ENCODE measurements at places on chromosomes 11 and 22.

DNA sequence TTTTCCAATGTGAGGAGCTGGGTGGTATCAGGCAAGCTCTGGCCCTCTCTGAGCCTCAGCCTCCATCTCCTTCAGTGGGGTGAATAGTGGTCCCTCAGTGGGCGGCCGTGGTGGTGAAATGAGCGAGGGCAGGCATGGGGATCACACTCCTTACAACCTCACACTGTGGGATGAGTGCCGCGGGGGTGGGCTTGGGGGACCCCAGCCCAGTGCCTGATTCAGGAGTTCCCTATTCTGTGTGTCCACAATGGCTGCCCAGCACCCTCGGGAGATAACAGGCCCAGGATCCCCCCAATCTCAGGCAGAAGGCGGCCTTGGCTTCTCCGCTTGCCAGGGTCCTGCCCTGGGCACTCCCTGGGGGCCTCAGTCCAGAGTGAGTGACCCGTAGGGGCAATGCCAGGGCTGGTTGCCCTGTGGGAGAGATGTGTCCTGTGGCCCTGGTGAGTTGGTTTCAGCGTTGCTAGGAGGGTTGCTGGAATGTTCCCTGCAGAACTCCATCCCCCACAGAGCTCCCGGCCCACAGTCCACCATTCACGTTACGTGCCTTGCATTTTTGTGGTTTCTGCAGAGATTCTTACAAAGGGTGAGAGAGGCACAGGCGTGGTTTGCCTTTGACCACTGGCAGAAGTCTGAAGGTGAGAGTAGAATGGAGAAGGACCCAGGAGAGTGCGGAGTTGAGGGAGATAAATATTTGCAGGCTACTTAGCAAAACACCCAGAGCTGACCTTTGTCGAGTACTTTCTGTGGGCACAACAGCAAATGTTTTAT lies 2.9 kb downstream of the ALDH3B1 start:
- no peak for DNase-seq

- no peak for DNase-seq
Observed at GRCh38 chr11:124194293-124195188, 11.4 kb downstream of the OR10D3 start.

GRCh38 chr11:59416613-59417012 lies 9.6 kb downstream of the OR5A2 start:
- no peak for DNase-seq

GRCh38 chr11:83191986-83192385 lies 1.5 kb upstream of the ANKRD42 start:
- DNase-seq, result no peak

DNA sequence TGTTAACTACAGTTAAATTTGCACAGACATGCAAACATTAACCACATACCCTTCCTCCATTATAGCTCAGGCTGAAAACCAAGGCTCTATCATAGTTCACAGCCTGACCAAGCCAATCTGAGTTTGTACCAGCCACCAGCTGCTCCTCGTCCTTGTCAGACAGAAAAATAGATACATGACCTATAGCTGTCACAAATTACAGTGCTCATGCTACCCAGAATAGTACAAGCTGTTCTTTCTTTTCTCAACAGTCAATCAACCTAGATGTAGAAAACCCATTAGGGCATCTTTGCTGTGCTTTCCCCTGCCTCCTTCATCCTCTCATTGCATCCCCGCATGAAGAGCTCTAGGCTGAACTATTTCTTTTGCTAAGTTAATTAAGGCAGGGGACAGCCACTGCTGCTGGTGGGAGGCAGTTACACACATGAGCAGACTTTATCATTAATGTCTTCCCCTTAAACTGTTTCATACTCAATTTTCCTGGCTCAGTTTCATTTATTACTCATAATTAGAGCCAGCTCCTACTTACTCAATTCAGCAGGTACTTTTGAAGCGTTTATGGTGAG lies 148.3 kb downstream of the TRPC6 start:
- no peak for DNase-seq

DNA sequence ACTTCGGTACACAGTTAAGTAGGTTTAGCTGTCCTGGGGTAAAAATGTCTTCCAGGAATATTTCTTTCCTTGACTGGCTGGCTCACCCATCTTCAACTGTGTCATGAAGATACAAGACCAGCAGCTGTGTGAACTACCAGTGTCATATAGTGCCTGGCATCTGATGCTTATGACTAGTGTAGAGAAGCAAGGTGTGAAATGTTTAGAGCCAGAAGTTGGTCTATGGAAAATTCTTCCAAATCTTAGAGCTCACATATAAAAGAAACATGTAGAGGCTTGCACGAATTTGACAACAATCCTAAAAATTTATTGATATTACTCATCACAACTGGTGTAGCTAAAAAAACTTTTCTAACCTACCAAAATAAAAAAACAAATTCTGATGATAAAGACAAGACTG lies 54.4 kb downstream of the ARL14EP start:
- DNase-seq, result no peak

DNA sequence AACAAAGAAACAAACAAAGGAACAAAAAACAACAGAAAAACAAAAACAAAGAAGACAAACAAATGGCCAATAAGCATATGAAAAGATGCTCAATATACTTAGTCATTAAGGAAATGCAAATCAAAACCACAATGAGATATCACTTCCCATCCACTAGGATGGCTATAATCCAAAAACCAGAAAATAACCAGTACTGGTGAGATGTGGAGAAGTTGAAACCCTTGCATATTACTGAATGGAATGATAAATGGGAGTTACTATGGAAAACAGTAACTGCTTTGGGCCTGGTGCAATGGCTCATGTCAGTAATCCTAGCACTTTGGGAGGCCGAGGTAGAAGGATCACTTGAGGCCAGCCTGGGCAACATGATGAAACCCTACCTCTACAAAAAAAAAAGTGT lies 44.9 kb upstream of the RBFOX2 start:
- no peak for DNase-seq

DNA sequence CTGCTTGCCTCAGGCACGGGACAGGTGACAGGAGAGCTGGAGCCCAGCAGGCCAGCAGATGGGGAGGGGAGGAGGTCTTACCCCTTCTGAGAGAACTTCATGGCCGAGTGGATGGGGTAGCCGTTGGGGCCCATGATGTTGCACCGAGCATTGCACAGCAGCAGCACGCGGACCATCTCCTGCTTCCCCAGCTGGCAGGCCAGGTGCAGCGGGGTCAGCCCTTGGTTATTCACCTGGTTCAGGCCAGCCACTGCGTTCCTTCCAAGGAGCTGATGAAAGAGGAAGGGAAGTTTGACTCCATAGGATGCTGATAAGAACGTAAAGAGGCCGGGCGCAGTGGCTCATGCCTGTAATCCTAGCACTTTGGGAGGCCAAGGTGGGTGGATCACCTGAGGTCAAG lies 29.4 kb upstream of the BAIAP2L2 start:
- no peak for DNase-seq

DNA sequence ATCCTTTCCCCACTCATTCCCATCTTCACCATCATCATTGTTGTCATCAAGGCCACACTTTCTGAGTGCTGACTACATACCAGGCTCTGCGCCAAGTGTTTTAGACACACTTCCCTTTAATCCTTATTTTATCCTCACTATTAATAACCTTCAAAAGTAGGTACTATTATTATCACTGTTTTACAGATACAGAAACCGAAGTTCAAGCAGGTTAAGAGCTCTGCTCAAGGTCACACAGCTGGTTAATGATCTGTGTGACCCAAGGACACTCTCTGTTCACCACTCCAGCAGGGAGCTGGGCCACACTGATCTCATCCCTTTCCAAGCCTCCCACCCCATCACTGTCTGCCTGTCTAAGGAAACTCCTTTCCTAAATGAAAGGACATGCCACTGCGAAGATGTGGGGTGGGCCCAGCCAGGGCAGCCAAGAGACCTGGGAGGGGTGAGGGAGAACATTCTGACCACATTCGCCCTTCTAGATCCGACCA lies 17.2 kb upstream of the TSKU start:
- no peak for DNase-seq

DNA sequence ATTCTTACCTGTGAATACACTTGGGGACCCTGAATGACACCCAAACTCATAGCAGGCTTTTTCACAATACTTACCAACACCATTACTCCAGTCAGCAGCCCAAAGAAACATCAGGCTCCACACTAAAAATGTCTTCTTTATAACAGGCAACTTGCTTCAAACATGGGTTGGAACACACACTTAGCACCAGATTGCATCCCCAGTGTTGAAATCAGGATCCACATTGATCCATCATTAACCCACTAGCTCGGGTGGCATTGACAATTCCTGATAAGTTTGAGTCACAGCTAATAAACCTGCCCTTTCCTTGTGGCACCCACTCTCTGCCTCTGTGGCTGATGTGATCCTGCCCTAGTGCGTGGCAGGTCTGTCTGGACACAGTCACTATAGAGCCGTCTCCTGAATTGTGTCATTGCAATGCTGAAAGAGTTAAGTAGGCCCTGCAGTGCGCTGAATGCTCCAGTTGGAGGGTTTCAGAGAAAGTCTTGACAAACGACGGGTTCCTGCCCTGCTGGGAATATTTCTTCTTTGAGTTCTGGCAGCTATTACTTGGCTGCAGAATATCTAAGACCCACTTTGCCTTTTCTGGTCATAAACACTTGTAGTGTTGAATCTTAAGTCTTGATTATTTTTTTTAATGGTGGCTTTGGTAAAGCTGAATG lies 19.6 kb upstream of the C11orf96 start:
- no peak for DNase-seq

- no peak for DNase-seq
Observed at GRCh38 chr11:31060880-31061279, 308.7 kb downstream of the DCDC1 start.

- no peak for DNase-seq
Observed at GRCh38 chr11:124752471-124753102, 532 bp upstream of the VSIG2 start.

- no peak for DNase-seq
Observed at GRCh38 chr22:27443306-27443705, 358.2 kb downstream of the MN1 start.

- no peak for DNase-seq
Observed at GRCh38 chr11:66789097-66789890, 53.9 kb upstream of the RCE1 start.

DNA sequence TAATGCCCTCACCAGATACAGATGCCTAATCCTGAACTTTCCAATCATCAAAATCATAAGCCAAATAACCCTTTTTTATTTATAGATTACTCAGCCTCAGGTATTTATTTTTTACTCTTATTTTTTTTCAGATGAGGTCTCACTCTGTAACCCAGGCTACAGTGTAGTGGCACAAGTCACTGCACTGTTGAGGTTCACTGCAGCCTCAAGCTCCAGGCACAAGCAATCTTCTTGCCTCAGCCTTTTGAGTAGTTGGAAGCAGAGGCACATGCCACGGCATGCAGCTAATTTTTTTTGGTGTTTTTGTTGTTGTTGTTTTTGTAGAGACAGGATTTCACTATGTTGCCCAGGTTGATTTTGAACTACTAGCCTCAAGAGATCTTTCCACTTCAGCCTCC lies 49.5 kb downstream of the TTC28 start:
- DNase-seq, result no peak

DNA sequence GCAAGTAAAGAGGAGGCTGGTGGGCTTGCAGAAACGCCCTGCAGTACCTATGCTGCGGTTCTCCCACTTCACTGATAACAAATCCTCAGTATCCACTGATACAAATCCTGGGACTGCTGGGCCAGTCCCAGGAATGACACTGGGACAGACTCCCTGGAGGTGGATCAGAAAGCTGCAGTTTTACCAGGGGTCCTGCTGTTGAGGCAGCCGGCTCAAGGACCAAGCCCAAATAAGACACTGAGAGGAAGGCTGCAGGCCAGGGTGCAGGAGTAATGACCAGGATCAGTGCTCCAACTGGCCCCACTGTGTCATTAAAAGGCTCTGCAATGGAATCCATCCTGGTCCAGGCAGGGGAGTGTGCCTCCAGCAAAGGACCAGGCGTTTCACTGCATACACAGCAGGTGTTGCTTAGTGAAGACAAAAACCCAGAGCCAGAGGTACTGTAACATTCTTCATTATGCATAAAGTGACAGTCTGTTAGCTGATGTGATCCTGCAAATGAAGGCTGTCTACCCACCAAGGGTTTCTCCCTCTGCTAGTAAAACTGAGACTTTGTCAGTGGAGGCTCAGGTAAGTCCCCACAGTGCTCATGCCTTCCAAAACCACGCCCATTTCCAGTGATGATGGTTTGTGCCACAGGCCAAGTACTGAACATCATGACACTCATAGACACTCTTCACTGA lies 1.4 kb upstream of the C22orf39 start:
- no peak for DNase-seq

DNA sequence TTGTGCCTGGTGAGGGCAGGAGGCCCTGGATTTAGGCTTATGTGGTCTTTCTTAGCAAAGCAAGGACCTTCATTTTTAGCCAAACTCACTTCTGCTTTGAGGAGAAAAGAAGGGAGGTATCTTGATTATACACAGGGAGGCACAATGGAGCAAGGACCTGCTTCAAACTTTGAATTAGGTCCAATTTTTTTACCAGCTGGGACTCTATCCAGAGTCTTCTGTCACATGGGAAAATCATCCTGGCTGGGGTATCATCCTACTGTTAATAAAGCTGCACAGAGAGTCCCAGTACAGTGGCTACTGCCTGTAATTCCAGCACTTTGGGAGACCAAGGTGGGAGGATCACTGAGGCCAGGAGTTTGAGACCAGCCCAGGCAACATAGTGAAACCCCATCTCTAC lies 87.8 kb downstream of the CWC15 start:
- no peak for DNase-seq

- no peak for DNase-seq
Observed at GRCh38 chr22:50581031-50581949, 1.4 kb downstream of the CHKB start.

DNA sequence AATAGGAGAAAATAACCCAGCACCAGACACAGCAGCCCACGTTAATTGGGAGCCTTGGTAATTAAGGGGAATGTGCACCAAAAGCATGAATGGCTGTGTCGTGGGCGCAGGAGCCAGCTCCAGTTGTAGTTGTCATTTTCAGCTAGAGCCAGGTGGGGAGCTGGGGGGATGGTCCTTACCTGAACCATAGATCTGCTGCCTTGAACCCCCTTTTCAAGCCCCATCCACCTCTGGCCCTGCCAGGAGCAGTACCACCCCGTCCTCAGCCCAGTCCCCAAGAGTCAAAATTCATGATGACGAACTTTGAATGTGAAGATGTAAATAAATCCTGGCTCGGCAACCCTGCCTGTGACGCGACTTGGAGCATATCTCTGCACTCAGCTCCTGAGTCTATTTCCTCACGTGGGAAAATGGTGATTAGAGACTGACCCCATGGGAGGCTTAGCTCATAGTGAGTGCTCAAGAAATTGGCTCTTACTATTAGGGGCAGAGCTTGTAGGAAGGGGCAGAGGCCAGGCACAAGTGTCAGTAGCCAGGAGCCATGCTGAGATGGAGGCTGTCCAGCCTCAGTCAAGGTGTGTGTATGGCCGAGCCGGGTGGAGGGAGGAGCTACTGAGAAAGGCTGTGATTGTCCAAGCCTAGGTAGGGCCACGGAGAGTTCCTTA lies 794 bp upstream of the FXYD6 start:
- no peak for DNase-seq

- no peak for DNase-seq
Observed at GRCh38 chr11:102121329-102121728, 11.1 kb downstream of the YAP1 start.

- no peak for DNase-seq
Observed at GRCh38 chr11:94669023-94669422, 99.1 kb upstream of the AMOTL1 start.

- DNase-seq, result no peak
Observed at GRCh38 chr11:73269459-73270015, 2.6 kb upstream of the P2RY6 start.

- DNase-seq, result no peak
Observed at GRCh38 chr11:107619926-107620325, 29.0 kb downstream of the ELMOD1 start.

Data from transverse colon (tissue), 4 donors.